ENCODE measurements at places on chromosomes 6 and 20.
A peak's percentile ranks its signal among the peaks of the same experiment; 100 is the strongest.

- no peak for DNase-seq
These were observed 37.1 kb downstream of the NCOA7 start for GRCh38 chr6:125827788-125828320.

- peak; percentile 48 for DNase-seq
These were observed 9.5 kb downstream of the AHI1 start for GRCh38 chr6:135488023-135488422.

- DNase-seq: no peak
These were observed 7.4 kb upstream of the SLC12A5 start for GRCh38 chr20:46021361-46022359.

GRCh38 chr6:5501837-5502236 is 240.5 kb downstream of the FARS2 start:
- no peak for DNase-seq

- no peak for DNase-seq
These were observed 17.5 kb downstream of the VAPB start for GRCh38 chr20:58406422-58407001.

DNA sequence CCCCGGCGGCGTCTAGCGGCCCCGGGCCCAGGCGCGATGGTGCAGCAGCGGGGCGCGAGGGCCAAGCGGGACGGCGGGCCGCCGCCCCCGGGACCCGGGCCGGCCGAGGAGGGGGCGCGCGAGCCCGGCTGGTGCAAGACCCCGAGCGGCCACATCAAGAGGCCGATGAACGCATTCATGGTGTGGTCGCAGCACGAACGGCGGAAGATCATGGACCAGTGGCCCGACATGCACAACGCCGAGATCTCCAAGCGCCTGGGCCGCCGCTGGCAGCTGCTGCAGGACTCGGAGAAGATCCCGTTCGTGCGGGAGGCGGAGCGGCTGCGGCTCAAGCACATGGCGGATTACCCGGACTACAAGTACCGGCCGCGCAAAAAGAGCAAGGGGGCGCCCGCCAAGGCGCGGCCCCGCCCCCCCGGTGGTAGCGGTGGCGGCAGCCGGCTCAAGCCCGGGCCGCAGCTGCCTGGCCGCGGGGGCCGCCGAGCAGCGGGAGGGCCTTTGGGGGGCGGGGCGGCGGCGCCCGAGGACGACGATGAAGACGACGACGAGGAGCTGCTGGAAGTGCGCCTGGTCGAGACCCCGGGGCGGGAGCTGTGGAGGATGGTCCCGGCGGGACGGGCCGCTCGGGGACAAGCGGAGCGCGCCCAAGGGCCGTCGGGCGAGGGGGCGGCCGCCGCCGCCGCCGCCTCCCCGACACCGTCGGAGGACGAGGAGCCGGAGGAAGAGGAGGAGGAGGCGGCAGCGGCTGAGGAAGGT is 715 bp downstream of the SOX12 start:
- no peak for DNase-seq

GRCh38 chr6:20564777-20565176 is 30.5 kb downstream of the CDKAL1 start:
- no peak for DNase-seq

- DNase-seq: no peak
These were observed 5.7 kb downstream of the HELZ2 start for GRCh38 chr20:63568170-63568981.

DNA sequence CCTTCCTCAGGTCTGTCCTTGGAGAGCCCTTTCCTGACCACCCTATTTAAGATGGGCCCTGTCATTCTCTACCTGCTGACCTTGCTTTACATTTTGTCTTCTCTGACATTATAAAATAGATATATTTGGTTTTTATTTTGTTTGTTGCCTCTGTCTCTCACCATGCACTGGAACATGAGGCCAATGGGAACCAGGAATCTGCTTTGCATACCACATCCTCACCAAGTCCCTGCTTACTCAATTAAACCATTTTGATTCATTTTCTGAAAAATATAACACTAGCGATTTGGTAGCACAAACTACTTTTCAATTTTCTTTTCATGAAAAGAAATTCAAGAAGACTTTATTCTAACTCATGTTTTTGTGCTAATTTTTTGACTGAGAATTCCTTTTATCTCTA is 32.8 kb upstream of the POPDC3 start:
- no peak for DNase-seq

DNA sequence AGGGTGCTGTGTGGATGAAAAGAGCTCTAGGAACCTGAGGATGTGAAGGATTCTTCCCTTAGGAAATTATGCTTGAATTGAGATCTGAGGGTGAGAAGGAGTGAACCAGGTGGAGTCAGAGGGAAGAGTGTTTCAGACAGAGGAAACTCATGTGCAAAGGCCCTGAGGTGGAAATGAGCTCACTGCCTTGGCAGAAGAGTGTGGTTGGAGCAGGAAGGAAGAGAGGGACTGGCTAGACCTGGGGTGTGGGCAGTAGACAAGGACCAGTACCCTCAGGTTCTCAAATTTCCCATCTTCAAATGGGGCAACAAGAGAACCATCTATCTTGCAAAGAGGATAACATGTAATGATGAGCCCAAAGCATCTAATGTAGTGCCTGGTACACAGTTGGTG is 24.0 kb upstream of the GTSF1L start:
- DNase-seq: no peak

GRCh38 chr6:35062676-35063574 is 78.2 kb downstream of the TCP11 start:
- DNase-seq: no peak

DNA sequence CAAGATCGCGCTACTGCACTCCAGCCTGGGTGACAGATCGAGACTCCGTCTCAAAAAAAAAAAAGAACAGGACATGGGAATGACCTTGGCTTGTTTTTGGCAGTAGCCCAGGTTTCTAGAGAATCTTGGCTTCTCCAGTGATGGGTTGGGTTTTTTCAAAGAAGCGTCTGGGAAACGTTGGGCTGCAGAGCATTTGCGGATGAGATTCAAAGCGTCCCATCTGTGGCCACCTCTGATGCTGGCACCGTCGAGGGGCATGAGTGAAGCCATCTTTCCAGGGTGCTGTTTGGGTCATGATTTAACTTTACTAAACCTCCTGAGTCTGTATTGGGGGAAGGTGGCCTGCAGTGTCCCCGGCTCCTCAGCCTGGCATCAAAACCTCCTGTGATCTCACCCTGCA is 43.2 kb upstream of the SRF start:
- DNase-seq: no peak

DNA sequence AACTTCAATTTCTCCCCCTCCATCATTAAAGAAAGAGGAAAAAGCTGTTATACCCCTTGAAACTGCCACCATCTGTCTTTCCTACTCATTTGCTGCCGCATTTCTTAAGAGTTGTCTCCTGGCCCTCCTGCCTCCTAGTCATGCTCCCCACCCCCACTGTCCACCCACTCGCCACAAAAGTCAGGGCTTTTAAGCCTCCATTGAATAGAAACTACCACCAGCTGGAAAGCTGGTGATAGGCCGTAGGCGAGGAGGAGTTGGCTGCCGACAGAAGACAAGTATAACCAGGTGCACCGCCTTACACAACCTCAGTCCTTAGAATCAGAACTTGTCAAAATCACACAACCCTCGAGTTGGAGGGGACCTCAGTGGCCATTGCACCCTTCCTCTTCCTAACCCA is 67.6 kb downstream of the B3GAT2 start:
- DNase-seq: no peak

DNA sequence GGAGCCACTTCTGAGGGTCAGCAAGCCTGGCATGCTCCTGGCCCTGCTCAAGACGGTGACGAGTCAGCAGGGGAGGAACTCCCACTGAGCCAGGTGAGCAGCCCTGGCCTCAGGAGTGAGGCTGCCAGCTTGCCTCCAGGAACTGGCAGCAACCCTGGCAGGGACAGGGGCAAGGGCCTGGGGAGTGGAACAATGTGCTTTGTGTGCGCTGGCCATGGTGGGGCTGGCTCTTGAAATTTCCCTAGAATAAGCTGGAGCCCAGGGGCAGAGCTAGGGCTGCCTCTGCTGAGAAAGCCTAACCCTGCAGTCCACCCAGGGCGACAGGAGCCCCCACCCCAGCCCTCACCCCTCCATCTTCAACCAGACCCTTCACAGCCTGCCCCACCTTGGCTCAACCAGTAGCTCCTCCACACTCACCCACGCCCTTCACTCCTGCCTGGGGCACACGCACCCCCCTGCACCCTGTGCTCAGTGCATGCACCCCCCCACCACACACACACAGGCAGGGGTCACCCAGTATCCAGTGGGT is 88.0 kb downstream of the MRPL14 start:
- DNase-seq: no peak

GRCh38 chr6:144443157-144443556 is 158.0 kb downstream of the UTRN start:
- no peak for DNase-seq

DNA sequence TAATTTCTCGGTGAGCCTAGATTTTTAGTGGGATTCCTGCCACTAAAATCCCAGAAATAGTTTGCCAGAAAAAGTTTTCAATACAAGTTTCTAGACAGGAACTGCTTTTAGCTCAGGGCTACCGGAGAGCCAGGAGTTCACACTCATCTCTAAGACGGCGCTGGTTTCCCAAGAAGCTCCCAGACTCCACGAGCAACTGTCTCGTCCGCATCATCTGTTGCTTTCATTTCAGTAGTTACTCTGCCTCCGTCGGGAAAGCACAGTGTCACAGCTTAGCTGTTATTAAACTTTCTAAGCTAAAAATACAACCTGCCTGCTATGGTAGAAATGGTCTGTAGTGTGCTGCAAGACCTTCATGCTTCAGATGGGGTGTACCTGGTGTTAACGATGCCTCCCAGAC is 197.3 kb upstream of the SNX9 start:
- DNase-seq: no peak

GRCh38 chr20:9500121-9500520 is 14.3 kb upstream of the LAMP5 start:
- no peak for DNase-seq

GRCh38 chr6:259316-259715 is 33.0 kb upstream of the DUSP22 start:
- no peak for DNase-seq

- no peak for DNase-seq
These were observed 51.6 kb upstream of the CTNNBL1 start for GRCh38 chr20:37642246-37642645.

DNA sequence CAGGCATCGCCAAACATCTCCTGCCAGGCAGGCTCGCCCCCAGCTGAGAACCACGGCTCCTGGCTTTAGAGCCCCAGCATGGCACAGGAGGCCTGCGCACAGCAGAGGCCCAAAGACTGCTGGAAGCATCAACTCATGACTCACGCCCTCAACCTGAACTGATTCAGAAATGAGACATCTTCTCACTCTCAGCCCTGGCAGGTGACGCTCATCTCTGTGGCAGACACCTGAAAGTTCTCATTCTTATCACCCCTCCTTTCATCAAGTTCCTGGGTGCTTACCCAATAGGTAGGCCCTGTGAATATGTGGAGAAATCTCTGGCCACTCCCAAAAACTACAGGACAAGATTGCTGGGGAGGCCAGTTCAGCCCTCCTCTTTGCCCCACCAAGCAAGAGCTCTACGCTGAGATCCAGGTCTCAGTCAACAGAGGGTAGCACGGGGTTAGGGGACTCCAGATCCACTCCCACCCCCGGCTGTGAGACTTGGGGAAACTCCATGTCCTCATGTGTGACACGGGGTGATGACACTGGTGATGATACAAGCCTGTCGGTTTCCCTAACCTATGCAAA is 11.3 kb downstream of the NFATC2 start:
- no peak for DNase-seq

DNA sequence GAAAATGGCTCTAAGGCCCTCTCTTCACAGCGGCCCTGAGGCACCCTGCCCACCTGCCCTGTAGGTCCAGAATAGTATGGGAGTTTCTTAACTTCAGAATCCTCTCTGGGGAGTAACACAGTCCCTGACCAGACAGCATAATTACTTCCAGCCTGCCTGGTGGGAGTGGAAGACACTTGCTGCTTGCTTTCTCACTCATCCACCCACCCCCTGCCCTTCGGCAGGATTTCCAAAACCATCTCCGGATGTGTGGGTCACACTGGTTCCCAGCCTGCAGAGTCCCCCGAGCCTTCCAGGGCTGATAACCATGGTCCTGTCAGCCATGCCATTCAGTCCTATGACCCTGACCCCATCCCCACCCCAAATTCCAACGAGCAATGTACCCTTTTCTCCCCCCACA is 5.4 kb downstream of the SLC29A1 start:
- no peak for DNase-seq

- DNase-seq: no peak
These were observed 12.8 kb upstream of the FANCE start for GRCh38 chr6:35439308-35439707.

GRCh38 chr6:46491201-46491627 is at the start of gene RCAN2:
Gene RCAN2 (minus strand): TSS chr6:46491449.
- DNase-seq: no peak

GRCh38 chr6:35007016-35007415 is 118.0 kb downstream of the ANKS1A start:
- DNase-seq: no peak

DNA sequence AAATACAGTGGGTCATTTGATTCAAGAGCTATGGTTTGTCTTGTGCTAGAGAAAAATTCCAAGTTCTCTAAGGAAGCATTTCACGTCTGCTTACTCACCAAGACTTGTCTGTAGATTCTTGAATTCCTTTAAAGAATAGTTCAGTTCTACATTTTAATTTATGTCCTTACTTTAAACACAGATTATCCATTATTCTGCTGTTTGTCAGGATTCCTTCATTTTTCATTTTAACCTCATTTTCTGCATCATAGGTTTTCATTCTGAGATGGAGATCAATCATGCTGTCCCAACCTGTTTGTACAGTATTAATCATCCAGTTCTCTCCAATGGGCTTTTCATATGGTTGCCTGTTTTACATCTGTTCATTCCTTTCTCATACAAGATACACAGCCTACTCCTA is 24.5 kb upstream of the POPDC3 start:
- no peak for DNase-seq

GRCh38 chr6:88474720-88475119 is 308.6 kb upstream of the CNR1 start:
- DNase-seq: no peak

DNA sequence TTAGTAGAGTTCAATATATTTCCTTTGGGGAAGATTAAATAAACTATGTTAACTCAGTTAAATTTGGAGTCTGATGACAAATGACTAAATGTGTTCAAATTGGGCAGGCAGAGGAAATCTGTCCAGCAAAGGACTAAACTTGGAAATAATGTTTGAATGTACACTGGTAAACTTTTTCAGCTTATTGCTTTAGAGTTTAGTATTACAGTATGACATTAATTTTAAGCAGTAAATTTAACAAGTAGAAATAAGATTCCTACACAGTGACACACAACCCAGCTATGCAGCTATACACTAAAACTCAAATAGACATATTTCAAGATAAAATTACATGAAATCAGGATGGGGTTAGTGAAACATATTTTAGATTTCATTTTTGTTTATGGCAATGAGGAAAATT is 42.6 kb upstream of the HDGFL1 start:
- peak; percentile 20 for DNase-seq

GRCh38 chr6:144197919-144198318 is 47.6 kb downstream of the STX11 start:
- DNase-seq: no peak

GRCh38 chr6:43946641-43947363 is 176.8 kb downstream of the VEGFA start:
- DNase-seq: no peak

GRCh38 chr20:21146215-21146614 is 20.3 kb downstream of the KIZ start:
- no peak for DNase-seq
